ENCODE measurements at places on chromosomes 13 and 19.
A peak's percentile ranks its signal among the peaks of the same experiment; 100 is the strongest.

GRCh38 chr19:42450314-42450934, 7.7 kb upstream of the CXCL17 start:
- DNase-seq, result peak; percentile 92

- DNase-seq, result no peak
Observed at GRCh38 chr13:111304041-111304544, 16.3 kb upstream of the TEX29 start.

GRCh38 chr13:71625694-71626093, 241.3 kb downstream of the DACH1 start:
- DNase-seq, result no peak

DNA sequence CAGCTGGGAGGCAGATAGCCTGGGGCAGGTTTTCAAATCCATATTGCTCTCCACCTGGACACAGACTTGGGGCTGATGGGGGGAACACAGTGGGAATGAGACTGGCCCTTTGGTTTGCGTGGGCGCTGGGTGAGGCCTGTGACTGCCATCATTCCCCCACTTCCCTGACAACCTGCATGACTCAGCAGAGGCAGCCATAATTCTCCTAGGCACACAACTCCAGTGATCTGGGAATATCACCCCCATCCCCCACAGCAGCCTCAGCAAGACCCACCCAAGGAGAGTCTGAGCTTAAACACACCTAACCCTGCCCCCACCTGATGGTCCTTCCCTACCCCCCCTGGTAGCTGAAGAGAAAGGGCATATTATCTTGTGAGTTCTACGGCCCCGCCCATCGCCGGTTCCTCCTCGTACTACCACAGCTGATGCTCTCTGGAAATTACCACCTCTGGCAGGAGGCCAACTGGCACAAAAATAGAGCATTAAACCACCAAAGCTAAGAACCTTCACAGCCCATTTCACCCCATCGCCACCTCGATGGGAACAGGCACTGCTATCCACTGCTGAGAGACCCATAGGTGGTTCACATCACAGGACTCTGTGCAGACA, 71.0 kb downstream of the RNF17 start:
- no peak for DNase-seq

DNA sequence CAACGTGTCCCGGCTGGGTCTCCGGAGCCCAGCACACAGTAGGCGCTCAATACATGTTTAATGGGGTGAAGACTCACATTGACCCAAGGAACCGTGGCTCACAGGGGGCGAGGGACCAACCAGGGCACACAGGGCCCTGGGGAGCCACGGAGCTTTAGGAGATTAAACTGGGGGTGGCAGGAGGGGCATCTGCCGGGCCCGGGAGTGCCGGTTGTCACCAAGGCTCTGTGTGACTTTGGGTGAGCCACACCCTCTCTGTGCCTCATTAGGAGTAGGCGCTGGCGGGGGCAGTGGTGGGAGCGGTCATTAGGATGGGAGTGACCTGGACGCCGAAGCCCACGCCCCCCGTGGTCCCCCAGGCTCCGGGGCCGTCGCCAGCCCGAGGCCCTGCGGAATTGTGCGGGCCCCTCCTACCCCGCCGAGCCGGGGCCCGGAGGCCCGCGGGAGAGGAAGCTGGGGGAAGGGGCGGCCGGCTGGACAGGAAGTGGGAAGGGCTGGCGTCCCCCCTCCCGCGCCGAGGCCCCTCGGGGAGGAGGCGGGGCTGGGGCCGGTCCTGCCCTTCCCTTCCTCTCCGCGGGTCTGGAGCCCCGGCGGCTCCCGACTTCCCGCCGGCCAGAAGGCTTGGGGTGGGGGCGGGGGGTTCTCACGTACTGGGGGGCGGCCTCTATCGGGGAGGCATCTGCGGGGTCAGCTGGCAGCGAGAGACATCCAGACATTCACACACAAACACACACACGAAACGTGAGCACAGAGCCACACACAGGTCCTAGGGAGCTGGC, 1.8 kb upstream of the SSBP4 start:
- DNase-seq, result peak; percentile 77

DNA sequence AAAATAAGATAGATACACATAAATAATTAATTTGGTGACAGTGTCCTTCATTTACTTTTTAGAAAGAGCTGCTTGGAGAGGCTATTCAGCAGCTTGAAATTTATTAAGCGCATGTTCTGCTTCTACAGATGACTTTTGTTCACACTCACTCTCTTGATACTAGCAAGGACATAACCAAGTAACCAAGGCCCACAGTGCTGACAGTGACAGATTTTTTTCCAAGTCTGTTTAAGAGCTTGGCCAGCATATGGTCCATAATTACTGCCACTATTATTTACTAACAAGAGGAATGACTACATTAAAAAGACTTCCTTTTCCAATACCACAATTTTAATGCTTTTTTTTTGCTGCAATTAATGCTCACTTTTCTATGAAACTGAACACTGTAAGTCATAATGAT, 673.7 kb upstream of the MIR17HG start:
- DNase-seq, result no peak

DNA sequence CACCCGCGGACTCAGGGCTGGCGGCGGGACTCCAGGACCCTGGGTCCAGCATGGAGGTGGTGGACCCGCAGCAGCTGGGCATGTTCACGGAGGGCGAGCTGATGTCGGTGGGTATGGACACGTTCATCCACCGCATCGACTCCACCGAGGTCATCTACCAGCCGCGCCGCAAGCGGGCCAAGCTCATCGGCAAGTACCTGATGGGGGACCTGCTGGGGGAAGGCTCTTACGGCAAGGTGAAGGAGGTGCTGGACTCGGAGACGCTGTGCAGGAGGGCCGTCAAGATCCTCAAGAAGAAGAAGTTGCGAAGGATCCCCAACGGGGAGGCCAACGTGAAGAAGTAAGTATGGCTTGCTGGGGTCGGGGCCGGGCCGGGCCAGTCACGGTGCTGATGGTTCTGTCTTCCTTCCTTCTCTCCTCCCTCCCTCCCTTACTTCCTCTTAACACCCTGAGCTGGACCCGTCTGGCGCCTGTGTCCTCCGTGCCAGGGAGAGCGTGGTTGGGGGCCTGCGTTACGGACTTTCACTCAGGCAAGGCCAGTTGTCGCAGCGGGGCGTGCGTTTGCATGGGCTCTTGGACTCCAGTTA, 1.4 kb downstream of the STK11 start:
- peak; percentile 58 for DNase-seq

GRCh38 chr19:17351815-17352435, 14.6 kb downstream of the GTPBP3 start:
- no peak for DNase-seq

GRCh38 chr13:20847296-20847695, 55.2 kb downstream of the XPO4 start:
- DNase-seq, result no peak

- DNase-seq, result no peak
Observed at GRCh38 chr19:32744555-32745325, 25.2 kb downstream of the TDRD12 start.

GRCh38 chr13:24684600-24684998, 4.4 kb downstream of the ATP12A start:
- no peak for DNase-seq

- no peak for DNase-seq
Observed at GRCh38 chr19:44954278-44954648, 917 bp upstream of the CLPTM1 start.

DNA sequence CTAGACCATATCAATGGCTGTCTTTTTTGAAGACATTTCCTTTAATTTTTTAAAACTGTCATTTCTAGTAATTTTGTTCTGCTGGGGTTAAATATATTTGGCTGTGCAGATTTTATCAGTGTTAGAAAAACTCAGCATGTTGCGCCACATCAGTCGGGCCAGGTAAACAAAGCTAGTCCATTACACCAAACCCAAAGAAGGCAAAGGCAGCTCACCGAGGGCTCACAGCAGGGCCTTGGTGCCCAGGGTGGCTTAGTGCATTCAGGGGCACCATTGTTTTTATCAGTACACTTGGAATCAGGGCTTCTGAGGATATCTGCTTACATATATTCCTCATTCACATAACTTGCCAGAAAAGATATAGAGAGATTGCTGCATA, 22.2 kb downstream of the SPATA13 start:
- peak; percentile 70 for DNase-seq

GRCh38 chr19:18119013-18119716, 21.6 kb downstream of the MAST3 start:
- no peak for DNase-seq

DNA sequence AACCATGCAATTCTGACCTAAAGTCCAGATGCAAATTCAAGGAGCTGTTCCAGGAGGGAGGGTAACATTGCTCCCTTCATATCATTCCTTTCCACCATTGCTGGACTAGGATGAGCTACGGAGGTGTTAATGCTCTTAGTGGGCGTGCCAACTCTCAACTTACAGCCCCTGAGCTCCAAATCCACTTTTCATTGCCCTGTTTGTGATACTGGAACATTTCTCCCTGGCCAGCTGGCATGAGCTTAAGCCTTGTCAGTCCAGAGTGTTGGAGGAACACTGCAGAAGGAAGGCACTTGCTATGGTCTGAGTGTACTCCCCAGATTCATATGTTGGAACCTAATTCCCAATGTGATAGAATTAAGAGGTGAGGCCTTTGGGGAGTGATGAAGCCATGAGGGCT, 70.4 kb upstream of the FARP1 start:
- no peak for DNase-seq

GRCh38 chr19:47152632-47153031, 22.0 kb downstream of the SAE1 start:
- no peak for DNase-seq
